ENCODE measurements at places on chromosomes 13 and 19.

DNA sequence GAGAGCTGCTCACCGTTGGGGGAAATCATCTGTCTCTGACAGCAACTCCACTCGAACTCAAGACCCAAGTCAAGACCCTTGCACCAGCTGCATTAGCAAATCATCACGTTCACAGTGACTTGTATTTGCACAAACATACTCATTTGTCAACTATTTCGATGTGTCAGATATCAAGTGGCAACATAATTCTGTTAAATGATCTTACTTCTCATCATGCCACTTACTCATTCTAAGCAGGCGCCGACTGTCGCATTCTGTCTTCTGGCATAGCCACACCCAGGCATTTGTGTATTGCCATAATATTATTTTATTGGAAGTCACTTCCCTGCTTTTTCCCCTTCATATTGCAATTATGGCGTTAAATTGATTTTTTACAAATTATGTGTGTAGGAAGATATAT, 23.0 kb upstream of the ATP1A3 start:
- DNase-seq: no peak

DNA sequence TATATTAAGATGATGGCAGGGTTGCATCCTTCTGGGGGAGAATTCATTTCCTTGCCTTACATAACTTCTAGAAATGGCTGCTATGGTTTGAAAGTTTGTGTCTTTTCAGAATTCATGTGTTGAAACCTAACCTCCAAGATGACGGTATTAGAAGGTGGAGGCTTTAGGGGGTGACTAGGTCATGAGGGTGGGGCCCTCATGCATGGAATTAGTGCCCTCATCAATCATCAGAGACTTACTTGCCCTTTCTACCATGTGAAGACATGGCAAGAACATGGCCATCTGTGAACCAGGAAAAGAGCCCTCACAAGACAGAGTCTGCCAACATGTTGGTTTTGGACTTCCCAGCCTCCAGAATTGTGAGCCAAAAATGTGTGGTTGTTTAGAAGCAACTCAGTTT, 14.8 kb upstream of the FCER2 start:
- DNase-seq: no peak

DNA sequence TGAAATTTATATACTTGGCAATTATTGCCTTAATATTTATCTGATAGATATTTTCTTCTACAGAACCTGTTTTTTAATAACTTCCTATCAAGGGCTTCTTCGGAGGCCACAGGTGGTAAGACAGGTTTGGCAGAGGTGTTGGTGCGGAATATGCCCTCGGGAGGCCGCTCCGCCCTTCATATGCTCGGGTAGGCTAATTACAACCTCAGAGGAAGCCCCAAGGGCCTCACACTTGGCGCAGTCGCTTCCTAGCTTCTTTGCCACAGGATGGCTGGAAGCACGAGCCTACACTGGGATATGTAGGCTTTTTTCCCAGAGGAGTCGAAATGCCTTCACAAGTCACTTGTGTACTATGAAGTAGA, 68.8 kb downstream of the LMO7 start:
- no peak for DNase-seq

DNA sequence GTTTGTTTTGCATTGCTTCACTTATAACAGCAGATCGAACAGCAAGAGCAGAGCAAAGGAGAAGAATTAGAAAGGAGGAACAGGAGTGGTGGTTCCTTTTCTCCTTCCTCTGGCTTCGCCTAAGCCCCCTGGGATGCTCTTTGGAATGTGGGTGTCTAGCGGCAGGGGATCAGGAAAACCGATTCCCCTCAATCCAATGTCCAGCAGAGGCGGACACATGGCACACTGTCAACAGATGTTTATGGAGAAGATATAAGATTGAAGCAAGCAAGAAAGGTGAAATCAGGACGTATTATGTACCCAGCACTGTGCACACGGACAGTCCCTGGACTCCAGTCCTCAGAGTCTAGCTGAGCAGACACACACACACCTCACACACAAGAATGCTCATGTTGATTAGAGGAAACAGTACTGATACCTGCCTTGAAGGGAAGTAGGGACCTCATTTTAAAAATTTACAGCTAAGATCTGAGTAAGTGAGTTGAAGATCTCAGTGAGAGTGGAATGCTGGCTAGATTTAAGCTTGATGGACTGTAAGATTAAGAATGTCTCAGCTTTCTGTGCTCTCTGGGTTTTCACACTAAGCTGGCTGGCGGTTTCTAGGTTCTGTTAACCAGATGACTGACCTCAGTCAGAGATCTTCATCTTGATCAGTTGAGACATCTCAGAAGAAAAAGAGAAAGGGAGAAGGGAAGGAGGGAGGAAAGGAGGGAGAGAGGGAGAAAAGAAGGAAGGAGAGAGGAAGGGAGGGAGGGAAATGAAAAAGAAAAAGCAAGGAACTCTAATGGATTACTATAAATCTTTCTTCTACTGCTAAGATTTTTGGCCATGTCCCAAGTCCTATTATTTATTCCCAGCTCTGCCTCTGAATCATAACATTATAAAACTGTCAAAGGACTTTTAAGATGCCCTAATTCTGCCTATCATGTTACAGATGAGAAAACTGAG, 44.8 kb downstream of the FLT1 start:
- DNase-seq: no peak

DNA sequence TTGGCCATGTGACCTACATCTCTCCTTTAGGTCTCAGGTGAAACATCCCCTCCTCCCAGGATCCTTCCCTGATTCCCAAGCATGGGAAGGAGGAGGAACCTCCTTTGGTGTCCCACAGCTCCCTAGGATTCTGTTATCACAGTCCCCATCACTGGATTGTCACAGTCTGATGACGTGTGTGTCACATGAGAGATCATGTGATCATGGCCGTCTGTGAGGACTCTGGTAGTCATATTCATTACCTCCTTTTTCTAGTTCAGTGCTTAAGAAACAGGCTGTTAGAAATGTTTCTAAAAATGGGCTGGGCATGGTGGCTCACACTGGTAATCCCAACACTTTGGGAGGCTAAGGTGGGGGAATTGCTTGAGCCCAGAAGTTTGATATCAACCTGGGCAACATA, 3.0 kb downstream of the DHX34 start:
- no peak for DNase-seq

DNA sequence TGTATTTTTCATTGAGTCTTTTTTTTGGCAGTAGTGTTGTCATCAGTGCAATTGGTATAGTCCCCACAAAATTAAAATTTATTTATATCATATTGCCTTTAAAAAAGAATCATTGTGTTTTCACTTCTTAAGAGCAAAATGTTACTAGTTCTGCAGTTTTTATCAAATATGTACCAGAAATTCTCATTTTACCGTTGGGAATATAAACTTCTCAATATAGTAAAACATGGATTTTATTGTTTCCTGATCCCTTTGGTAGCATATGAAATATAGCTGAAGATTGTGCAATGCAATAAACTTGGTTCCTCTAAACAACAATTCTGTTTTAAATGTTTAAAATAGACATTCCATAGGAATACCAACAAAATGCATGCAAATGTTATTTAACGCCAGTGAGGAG, 306.5 kb upstream of the PCDH20 start:
- no peak for DNase-seq

GRCh38 chr13:97856304-97856675, 97.2 kb upstream of the IPO5 start:
- DNase-seq: no peak

DNA sequence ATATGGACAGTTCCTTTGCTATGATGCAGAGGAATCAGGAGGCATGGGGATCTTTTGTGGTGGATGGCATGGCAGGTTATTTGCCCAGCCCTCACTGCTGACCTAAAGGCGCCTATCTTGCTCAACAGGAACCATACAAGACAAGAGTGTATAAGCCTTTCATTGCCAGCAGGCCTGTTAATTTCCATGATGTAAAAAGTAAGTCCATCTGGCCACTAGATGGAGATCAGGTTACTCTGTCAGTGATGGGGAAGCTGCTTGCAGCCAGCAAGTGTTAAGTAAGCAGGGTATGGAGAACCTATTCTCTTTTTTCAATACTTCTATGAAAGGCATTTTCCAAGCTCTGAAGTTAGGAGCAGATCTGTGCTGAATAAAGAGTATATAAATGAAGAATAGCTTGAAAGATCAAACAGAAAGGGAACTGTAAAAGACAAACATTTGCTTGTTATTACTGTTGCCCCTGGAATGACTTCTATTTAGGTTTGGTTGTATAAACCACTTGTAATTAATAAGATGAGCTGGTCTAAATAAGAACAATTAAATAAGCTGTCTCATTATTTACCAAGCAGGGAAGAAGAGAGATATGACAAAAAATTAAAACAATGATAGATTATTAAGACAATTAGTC, 210.9 kb downstream of the RGCC start:
- no peak for DNase-seq

DNA sequence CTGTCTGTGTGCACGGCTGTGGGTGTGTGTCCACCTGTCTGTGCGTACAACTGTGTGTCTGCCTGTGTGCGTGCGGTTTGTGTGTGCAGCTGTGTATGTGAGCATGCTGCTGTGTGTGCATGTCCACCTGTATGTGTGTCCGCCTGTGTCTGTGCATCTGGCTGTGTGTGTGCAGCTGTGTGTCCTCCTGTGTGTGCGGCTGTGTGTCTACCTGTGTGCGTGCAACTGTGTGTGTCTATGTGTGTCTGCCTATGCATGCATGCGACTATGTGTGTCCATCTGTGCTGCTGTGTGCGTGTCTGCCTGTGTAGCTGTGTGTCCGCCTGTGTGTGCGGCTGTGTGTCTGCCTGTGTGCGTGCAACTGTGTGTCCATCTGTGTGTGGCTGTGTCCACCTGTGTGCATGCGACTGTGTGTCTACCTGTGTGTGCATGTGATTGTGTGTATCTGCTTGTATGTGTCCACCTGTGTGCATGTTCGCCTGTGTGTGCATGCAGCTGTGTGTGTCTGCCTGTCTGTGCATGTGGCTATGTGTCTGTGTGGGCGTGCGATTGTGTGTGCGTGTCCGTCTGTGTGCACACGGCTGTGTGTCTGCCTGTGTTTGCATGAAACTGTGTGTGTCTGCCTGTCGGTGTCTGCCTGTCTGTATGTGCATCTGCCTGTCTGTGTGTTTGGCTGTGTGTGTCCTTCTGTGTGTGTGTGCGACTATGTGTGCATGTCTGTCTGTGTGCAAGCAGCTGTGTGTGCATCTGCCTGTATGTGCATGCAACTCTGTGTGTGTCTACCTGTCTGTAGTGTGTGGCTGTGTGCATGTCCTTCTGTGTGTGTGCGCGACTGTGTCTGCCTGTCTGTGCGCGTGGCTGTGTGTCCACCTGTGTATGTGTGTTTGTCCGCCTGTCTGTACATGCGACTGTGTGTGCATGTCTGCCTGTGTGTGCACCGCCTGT, 57.1 kb upstream of the C13orf46 start:
- DNase-seq: no peak

GRCh38 chr13:97205982-97206381, 16.2 kb upstream of the MBNL2 start:
- no peak for DNase-seq
